ENCODE measurements at places on chromosomes 1 and 21.

GRCh38 chr1:1020415-1021009 lies 592 bp downstream of the AGRN start:
- peak; percentile 85 for DNase-seq

GRCh38 chr1:2802421-2802961 lies 998 bp upstream of the TTC34 start:
- DNase-seq, result no peak

DNA sequence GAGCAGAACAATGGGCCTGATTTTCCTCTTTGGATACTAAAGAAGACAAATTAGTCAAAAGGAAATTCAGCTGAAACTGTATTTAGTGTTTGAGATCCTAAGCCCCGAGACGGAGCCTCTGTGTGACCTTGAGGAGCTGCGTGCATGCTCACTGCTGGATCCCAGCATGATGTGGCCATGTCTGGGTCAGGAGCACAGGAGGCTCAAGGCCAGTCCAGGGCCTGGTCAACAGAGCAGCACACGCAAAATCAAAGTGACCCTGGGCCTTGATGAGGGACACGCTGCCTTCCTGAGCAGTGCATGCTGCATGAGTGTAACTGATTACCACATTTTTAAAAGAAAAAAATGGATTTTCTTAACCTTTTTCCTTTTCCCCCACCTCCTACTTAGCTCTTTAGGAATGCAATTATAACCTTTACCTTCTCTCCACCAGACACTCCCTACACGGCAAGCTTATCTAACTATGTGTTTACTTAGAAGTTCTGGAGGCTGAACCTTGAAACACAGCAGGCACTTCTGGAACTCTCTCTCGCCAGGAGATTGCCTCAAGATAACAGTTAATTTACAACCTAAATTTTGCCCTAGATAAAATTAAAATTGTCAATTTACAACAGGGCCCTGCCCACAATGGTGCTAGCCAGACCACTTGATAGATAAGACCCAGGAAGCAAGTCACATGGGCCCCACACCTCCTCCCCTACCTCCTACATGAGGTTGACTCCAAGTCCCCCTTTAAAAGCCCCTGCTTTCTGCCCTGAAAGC lies 144.6 kb downstream of the LRIG2 start:
- no peak for DNase-seq

- DNase-seq, result no peak
Observed at GRCh38 chr1:56265216-56265615, 314.1 kb downstream of the PLPP3 start.

GRCh38 chr1:53552981-53553733 lies 94.0 kb downstream of the DMRTB1 start:
- peak; percentile 39 for DNase-seq

DNA sequence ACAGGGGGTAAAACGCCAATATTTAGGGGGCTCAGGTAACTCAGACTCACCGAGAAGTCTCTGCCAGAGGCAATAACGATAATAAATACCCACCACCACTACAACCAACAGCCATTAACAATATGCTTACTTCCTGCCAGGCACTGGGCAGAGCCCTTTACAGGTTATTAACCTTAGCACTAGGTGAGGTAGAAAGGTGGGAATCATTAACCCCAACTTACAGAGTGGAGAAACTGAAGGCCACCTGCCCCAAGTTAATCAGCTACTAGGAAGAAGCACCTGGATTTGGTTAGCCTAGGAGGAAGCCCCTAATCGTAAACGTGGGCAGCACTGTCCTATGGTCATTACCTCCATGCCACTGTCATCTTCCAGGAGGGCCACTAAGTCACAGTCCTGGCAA lies 110.0 kb downstream of the UBR4 start:
- no peak for DNase-seq

DNA sequence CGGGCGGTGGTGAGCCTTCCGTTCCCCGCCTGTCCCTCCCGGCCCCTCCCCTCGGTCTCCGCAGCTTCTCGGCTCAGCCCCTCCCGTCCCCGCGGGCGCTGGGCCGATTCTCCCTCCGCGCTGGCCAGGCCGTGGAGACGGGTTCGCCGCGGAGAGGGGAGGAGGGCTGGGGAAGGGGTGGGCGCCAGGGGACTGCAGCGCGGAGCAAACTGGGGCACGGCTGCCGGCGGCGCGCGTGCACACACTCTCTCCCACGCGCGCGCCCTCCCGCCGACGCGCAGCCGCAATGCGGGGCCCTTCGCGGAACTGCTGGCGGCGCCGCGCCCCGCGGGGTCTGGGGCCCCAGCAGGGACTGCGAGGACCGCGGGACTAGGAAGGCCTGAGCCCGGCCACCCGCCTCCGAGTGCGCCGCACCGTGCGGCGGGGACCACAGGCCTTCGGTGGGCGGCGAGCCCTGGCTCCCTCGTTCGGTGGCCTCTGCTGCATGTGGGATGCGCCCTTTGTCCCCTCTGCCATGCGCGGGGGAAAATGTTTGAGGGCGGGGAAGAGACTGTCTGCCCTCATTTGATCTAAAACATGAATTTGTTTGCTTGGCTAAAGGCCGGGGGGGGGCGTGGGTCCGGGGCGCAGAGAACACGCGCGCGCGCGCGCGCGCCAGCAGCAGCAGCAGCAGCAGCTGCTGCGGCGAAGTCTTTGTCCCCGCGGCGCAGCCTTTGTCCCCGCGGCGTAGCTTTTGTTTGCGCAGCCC lies 90.7 kb upstream of the VAMP3 start:
- DNase-seq, result peak; percentile 93

DNA sequence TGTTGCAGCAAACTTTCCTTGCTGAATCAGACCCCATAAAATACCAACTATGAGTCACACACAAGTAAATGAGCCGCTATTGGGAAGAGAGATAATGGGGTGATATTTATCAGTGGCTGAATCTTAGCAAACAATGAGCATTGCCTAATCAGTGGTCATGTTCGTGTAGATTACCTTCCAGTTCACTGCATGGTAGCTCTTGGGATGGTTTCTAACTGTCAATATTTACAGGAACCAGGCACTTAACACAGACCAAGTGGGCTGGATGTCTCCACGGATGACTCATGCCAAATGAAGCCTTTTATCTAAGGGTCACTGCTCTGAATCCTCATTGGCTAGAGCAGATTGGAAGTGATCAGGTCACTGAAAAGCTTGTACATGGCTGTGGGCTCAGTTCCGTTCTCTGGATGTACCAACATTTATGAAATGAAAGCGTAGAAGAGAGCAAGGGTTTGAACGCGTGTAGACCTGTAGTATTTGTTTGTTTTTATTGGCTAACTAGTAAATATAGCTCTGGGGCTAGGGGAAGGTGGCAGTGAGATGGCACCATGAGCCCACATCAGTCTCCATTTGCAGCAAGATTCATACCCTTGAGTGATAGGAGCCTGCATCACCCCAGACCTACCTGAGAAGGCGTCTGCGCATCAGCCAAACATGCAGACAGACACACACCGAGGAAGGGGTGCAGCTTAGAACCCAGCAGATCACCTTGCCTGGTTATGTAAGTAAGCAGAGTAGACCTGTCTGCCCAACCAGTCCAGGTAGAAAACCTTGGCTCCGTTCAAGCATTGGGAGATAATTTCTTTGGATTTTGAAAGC lies 153.3 kb downstream of the TOMM20 start:
- no peak for DNase-seq

DNA sequence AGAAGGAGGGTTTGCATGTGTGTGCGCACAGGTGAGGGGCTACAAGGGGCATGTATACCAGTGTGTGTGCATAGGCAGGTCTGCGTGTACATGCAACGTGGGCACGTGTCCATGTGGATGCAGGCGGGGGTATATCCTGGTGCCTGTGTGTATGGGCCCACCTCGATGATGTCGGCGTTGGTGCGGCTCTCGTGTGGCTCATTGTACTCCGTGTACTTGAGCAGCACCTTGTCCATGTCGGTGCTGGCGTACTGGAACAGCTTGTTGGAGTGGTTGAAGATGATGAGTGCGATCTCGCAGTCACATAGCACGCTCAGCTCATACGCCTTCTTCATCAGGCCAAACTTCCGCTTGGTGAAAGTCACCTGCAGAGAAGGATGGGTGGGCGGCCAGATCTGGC lies 18.3 kb downstream of the MEF2D start:
- no peak for DNase-seq

DNA sequence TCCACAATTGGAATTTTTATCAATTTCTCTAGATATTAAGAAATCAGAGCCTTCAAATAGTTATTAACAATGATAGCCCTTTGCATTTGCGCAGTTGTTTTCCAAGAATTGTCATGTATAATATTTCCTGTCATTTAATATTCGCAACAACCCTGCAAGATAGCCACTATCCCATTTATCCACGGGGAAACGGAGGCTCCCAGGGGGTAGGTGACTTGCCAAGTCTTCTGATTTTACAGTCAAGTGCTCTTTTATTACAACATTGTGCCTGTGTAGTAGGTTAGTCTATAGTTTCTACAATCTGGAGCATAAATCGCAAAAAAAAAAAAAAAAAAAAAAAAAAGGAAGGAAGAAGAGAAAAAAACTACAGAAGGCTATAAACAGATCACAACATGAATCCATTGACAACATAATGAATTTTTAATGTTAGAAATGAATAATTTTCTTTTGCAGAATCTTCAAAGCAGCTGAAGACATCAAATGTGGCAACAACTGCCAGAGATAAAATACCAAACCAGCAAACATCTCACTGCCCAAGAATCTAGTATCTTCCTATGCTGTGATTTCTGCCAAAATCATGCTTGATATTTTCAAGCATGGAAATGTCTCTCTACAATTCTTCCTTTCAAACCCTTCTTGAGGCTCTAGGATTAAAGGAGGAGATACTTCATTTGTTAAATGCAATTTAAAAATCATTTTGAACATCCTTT lies 125.5 kb downstream of the PTPN14 start:
- no peak for DNase-seq

DNA sequence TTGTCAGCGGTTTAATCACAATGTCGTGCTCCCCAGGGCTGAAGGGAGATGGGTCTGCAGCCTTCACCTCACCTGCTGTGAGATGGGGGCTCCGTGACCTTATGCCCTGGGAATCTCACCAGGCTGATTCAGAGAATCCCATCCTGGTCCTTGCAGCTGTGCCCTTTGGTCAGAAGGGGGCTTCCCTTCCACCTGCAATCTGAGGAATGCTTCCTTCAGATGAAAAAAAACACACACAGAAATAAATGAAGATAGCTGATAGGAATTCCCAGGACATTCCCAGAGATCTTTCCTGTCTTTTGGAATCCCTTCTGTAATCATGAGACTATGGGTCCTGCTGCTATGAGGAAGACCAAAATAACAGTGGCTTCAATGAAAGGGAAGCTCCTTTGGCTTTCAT lies 127.0 kb upstream of the VAMP3 start:
- DNase-seq, result peak; percentile 85

DNA sequence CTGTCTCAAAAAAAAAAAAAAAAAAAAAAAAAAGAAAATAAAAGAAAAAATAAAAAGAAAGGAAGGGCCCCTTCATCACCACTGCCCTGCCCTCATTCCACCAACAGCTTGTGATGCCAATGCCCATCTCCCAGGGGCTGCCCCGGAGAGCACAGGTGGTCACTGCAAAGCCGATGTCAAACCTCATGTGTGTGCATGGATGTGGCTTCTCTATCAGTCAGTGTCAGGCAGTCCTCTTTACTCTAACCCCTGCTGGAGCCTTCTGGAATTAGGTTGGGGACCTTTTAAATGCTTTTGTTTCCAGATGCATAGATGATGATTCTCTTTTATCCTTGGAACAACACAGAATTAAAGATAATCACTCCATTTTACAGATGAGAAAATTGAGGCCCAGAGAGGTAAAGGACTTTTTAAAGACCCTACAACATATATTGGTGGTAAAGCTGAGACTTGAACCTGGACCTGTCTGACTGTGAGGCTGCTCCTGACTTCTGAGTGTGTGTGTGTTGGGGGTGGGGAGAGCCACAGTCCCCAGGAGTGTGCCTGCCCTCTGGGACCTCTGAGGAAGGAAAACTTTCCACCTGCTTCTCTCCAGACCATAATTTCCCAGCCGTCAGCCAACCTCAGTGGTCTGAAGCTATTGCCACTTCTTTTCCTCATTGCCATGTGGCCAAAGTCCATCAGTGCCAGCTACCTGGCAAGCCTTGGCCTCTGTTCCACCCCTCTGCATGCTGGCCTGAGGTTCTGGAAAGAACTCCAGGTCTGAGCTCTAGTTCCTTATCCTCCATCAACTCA lies 3.0 kb upstream of the TMEM54 start:
- DNase-seq, result peak; percentile 52

GRCh38 chr1:62068416-62068843 lies 126.2 kb upstream of the L1TD1 start:
- DNase-seq, result no peak

- no peak for DNase-seq
Observed at GRCh38 chr1:236794585-236795034, 482 bp upstream of the MTR start.

DNA sequence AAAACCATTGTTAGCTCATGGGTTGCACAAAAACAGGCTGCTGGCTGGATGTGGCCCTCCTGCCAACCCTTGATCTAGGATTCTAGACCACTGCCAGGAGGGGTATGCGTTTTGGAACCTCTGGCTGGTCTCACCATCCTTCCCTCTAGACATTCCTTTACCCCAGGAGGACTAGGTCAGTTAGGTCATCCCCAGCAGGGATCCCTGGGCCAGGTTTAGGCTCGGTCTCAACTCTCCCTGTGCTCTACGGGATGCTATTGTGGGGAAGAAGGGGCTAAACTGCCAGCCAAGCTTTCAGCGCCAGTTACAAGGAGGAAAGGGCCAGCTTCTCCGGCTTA lies 22.7 kb downstream of the SLC2A1 start:
- DNase-seq, result no peak

DNA sequence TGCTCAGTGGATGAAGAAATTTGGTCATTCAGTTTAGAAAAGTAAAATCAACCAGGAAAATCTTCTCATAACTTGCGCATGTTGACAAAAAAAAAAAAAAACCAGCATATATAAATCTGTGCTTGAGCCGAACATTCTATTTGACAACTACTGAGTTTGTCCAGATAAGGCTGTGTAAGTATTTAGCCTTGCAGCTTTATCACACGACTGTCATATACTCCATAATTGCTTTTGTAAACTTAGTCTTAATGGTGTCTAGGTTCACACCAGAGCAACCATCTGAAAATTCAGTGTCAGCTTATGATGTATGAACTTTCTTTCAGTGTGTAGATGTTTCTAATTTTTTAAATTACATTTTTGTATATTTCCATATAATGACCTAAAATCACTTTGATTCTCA lies 1173.8 kb upstream of the TMPRSS15 start:
- DNase-seq, result no peak

DNA sequence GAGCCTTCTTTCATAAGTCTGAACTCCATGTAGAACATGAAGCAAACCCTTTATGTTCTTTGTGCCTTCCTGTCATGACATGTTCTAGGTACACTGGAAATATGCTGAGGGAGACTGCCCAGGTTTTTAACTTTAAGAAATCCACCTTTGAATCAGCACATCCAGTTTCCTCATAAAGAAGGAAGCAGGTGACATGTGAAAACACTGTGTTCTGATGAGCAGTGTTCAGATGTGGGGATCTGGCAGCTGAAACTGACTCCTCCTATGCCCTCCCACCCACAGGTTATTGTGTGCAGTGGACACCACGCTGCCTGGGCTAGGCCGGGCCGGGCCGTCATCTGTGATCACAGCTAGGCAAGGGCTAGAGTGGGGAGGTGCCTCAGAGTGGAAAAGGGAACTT lies 51.1 kb downstream of the CNN3 start:
- DNase-seq, result no peak

DNA sequence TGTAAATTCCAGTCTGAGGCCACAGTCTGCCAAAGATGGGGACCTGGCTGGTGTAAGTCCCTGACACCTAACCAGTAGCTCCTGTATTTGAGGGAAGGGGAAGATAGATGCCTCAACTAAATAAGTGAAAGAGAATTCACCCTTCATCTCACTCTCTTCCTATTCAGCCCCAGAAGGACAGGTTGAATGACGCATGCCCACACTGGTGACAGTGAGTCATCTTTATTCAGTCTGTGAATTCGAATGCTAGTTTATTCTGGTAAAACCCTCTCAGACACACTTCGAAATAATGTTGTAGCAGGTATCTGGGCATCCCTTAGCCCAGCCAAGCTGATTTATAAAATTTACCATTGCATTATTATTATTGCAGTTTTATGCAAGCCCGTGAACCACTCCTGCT lies 617.0 kb upstream of the PRMT6 start:
- no peak for DNase-seq
